ENCODE measurements at places on chromosomes 3 and 15.

DNA sequence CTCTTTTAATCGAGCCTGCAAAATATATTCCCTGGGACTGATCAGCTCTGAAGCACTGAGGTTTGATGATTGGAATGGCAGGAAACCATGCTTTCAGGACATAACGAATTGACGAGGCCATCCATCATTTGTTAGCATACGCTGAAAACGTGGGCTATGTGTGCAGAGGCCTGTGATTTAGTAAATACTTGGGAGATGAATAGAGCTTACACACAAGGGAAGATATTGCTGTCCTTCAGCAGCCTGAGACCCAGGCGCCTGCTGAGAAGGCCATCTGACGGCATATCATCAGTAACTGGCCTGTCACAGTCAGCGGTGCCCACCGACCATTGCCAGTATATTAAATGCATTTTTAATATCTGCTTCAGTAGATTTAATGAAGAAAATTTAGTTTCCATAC, 16.2 kb downstream of the CDIN1 start:
- DNase-seq, result no peak

- no peak for DNase-seq
These were observed 92.5 kb downstream of the BDH1 start for GRCh38 chr3:197463279-197463678.

GRCh38 chr3:4478261-4478660, 11.2 kb upstream of the SUMF1 start:
- DNase-seq, result no peak

GRCh38 chr3:45566196-45566595, 28.4 kb upstream of the LIMD1 start:
- DNase-seq, result no peak

DNA sequence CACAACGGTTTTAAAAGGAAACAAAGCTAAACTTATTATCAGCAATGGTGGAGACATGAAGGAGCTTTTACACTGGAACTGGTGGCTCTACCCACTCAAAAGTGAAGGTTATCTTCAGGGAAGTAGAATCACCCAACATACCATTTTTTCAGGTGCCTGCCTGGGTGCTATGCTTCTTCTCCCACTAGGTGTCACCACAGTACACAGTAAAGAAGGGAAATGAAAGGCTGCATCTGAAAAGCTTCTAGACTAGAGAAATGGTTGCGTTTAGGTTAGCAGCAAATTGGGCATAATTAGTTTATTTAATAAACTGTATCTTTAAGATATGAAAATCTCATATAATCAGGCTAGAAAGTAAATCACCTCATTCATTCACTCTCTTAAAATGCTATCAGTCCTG, 47.0 kb upstream of the SELENOK start:
- DNase-seq, result no peak

DNA sequence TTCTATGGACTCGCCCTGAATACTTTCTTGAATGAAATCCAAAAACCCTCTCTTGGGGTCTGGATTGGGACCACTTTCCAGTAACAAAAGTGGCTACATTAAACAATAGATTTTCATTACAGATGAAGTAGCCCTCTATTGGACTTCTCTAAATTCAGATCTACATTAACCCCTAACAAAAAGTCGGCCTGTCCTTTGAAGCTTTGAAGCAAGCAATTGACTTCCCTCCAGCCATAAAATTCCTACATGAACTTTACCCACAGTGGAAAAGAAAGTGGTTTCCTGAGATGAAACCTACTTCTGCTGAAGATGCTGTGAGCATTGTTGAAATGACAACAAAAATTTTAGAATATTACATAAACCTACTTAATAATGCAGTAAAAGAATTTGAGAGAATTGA, 967.1 kb upstream of the ROBO1 start:
- DNase-seq, result no peak

DNA sequence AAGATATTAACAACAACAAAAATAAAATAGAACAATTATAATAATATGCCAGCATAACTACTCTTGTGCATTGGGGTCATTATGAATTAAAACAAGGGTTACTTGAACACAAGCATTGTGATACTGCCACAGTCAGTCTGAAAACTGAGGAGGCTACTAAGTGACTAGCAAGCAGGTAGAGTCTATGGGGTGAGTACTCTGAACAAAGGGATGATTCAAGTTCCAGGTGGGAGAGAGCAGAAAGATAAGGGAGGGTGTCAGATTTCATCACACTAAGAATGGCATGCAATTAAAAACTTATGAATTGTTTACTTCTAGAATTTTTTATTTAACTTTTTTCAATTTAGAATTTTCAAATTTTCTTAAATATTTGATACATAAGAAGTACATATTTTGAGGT, 754.4 kb upstream of the GOLIM4 start:
- DNase-seq, result no peak

GRCh38 chr3:181298421-181298820, 308.9 kb upstream of the DNAJC19 start:
- DNase-seq, result no peak

GRCh38 chr15:70036585-70037291, 61.0 kb downstream of the TLE3 start:
- no peak for DNase-seq

GRCh38 chr3:69248436-69248835, 126.0 kb upstream of the LMOD3 start:
- no peak for DNase-seq

GRCh38 chr15:22866079-22866478, 27.6 kb downstream of the NIPA2 start:
- no peak for DNase-seq

- no peak for DNase-seq
These were observed 49.0 kb downstream of the LRRN1 start for GRCh38 chr3:3847994-3848922.

DNA sequence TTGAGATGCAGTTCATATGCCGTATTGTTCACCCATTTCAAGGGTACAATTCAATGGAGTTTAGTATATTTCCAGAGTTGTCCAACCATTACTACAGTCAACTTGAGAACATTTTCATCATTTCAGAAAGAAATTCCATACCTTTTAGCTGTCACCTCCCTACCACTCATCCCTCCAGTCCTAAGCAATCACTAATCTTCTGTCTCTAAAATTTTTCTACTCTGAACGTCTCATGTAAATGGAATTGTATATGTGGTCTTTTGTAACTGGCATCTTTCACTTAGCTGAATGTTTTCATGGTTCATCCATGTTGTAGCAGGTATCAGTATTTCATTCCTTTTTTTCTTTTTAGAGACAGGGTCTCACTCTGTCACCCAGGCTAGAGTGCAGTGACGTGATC, 51.1 kb downstream of the CMTM7 start:
- no peak for DNase-seq

DNA sequence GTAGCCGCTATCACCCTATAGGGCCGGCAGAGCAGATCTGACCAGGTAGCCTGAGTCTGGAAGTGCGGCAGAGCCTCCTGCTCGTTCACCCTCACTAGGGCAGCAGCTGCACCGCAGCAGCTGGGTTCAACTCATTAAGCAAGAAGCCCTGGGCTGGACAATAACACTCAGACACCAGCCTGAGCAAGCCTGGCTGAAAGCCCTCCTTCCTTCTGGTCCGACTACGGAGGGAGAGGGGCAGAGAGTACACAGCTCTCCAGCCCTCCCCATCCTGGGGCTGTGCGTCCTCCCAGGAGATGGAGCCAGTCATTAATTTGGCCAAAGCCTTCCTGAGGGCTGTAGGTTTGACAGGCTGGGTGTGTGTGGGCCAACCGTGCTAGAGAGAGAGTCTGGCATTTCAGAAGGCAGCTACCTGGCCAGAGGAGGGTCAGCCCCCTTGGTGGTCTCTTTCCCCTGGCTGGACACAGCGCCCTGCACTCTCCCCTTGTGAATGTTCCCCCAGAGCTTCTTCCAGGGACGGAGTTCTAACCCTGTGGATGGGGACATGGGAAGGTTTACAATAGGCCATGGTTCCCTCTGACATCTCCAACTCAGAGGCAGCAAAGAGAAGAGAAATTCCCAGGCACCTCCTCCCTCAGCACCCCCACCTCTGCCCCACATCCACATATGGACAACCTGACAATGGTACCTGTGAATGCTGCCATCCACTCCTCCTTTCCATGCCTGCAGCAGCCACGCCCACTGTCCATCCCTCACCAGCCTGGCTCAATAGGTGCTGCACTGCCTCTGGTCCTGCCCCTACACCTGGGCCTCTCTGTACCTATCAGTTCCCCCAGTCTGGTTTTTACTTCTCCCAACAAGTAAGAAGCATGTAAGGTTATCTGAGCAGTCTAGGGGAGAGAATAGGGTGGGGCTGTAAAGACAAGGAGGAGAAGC, 6.5 kb downstream of the CHRNB4 start:
- no peak for DNase-seq

DNA sequence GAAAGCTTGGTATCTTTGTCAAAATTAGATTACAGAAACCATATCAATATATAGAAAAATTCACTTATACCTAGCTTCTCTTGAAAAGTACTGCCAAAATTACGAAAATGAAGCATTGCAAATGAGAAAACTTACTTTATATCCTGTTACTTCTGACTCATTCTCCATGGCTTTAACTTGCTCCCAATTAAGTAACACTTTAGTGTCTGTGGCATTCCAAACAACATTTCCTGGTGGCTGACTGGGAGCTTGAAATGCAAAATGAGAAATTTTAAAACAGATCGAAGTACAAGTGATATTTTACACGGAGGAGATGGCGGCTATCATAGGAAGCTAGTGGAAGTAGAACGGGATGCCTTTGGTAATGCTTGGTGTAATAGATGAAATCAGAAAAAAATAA, 347.3 kb downstream of the CNTN3 start:
- DNase-seq, result no peak

DNA sequence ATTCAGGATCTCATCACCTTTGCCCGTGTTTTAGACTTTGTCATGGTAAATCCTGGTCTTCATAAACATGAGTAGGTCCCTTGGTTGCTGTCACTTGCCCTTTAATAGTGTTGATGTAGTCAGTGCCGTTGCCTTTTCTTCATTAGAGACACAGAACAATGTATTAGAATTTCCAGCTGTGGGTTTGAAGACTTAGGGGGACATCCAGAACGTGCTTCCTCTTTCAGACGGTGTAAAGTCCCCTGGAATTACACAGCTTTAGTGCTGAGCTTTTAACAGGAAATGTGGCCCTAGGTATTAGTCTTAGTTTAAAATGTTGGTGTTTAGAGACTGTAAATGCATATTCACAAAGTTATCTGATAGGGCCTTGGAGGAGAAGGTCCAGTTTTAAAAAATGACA, 8.8 kb upstream of the LRCH3 start:
- DNase-seq, result no peak

GRCh38 chr15:36577082-36577481, 2.3 kb upstream of the CDIN1 start:
- no peak for DNase-seq

DNA sequence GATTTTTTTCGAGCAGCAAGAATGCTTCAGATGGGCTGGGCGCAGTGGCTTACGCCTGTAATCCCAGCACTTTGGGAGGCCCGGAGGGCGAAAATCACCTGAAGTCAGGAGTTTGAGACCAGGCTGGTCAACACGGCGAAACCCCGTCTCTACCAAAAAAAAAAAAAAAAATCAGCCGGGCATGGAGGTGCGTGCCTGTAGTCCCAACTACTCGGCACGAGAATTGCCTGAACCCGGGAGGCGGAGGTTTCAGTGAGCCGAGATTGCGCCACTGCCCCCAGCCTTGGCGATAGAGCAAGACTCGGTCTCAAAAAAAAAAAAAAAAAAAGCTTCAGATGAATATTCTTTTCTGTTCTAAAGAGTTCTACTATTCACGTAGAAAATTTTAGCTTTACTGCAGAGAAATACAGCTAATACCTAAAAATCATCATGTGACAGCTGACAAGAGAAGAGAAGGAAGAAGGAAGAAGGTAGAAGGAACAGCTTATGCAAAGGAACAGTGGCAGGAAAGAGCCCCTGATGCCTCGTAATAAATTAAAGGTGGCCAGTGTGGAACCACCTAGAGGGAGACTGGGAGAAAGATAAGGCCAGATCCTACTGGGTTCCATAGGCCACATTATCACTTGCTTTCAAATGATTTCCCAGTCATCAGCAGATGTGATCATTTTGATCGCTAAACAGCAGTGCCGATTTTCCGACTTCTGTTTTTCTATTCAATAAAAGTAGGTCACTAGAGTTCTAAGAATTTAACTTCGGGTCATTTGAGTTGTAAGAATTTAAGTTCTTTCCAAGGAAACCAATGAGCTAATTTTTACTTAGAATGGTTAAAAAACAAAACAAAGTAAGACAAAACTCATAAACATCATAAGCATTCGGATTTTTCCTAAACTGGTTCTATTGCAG, 1.5 kb downstream of the CMTM6 start:
- no peak for DNase-seq

- DNase-seq, result no peak
These were observed 951.3 kb upstream of the SEMA6D start for GRCh38 chr15:46766021-46766420.

- DNase-seq, result no peak
These were observed 369.9 kb upstream of the C2CD4B start for GRCh38 chr15:62534996-62535395.

DNA sequence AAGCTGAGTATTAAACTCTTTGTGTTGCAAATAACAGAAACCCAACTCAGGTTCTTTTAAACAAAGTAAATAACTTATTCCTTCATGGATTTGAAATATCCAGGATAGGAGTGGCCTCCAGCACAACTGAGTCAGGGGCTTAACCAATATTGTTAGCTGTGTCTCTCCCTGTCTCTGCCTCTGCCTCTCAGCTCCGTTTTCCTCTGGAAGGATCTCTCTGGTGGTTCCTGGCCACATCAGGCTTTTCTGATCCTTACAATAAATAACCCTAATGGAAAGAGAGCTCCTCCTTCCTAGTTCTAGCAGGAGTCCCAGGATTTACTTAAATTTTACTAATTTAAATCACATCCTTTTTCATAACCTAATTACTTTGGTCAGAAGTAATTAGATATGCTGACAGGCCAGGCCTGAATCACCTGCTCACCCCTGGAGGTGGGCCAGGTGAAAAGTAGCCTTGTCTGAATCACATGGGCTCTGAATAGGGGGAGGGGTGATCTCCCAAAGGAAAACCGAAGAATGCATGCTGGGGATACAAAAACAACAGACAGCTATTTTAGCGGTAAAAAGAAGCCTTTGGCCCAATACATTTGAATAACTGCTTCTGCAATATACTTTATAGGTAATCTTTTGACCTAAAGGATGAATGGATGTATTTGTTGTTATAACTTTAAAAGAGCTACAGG, 75.4 kb downstream of the REC114 start:
- no peak for DNase-seq

DNA sequence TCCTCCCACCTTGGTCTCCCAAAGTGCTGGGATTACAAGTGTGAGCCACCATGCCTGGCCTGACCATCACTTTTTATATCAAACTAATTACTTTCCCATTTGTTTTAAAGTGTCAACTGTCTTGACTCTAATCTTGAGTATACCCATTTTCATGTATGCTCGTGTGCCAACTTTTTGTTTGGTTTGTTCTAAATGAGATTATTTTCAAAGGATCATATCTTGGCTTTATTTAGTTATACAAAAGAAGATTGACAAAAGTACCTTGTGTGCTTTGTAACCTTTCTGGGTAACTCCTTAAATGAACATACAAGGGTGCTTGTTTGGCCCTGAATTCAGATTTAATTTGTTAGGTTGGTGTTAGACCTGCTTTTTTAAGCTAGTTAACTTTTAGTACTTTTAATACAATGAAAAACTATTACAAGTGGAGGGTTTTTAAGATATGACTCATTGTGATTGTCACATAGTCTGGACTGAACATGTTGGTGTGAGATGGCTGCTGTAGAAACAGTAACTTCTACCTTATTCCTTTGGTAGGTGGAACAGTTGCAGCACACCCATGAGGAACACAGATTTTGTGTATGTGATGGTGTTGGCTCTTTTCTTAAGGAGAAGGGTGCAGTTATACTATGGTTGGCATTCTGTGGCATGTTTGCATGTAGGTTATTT, 10.7 kb downstream of the KIF23 start:
- no peak for DNase-seq

All from omental fat pad (tissue), 4 donors.